ENCODE measurements at places on chromosomes 5 and 9.

DNA sequence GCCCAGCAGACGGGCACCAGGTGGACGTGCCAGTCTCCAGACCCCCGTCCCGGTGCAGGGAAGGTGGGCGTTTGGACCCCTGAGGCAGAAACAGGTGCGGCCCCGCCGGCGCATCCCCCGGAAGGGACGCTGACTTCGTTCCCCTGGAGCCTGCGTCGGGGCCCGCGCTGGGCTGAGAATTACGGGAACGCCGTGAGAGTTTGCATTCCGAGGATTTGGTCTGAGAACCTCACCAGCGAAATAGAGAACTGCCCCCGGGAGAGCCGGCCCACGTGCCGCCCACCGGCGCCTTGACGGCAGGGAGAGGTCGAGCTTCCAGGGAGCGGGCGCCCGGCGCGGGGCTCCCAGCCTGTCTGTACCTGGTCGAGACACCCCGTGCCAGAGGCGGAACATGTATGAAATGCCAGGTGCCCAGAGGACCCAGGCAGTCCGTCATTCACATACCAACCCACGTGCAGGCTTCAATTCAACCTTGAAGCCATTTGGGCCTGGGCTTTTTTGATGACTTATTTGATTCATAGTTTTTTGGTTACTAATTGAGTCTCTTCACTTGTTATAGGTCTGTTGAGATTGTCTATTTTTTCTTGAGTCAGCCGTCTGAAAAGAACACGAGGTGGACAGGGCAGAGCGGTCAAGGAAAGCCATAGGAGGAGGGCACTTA is 877 bp upstream of the CAMSAP1 start:
- DNase-seq: no peak

- no peak for DNase-seq
Measured at GRCh38 chr5:172959824-172960799, 888 bp downstream of the RPL26L1 start.

- no peak for DNase-seq
Measured at GRCh38 chr5:140108093-140109017, 5.6 kb upstream of the PURA start.

- DNase-seq: no peak
Measured at GRCh38 chr5:175690025-175690424, 32.2 kb downstream of the HRH2 start.

- no peak for DNase-seq
Measured at GRCh38 chr5:71832812-71833715, 114.0 kb downstream of the CARTPT start.

DNA sequence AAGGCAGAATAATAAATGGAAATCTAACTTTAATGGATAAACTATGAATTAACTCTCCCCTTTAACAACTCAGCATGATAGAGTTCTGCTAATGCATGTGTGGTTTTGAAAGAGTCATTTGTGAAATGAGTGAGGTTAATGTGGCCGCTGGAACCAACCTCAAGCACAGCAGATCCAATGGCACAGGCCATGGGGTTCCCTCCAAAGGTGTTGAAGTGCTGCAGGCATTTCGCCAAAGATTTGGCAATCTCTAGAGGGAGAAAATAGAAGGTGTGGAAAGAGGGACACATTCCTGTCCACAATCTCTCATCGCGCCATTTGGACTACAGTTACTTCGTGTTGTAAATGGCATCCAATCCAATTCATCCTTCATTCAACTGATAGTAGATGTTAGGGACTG is 35.0 kb downstream of the AGXT2 start:
- no peak for DNase-seq

- no peak for DNase-seq
Measured at GRCh38 chr9:127011772-127012171, 97.2 kb downstream of the RALGPS1 start.

- DNase-seq: no peak
Measured at GRCh38 chr5:125106881-125107280, 360.4 kb upstream of the ZNF608 start.

GRCh38 chr5:1065143-1065750 is 46.6 kb downstream of the SLC12A7 start:
- DNase-seq: no peak

- DNase-seq: no peak
Measured at GRCh38 chr5:32721626-32722025, 10.5 kb downstream of the NPR3 start.

- no peak for DNase-seq
Measured at GRCh38 chr9:25412646-25413045, 265.6 kb downstream of the TUSC1 start.

GRCh38 chr5:149018909-149019443 is 43.9 kb downstream of the SH3TC2 start:
- DNase-seq: no peak

DNA sequence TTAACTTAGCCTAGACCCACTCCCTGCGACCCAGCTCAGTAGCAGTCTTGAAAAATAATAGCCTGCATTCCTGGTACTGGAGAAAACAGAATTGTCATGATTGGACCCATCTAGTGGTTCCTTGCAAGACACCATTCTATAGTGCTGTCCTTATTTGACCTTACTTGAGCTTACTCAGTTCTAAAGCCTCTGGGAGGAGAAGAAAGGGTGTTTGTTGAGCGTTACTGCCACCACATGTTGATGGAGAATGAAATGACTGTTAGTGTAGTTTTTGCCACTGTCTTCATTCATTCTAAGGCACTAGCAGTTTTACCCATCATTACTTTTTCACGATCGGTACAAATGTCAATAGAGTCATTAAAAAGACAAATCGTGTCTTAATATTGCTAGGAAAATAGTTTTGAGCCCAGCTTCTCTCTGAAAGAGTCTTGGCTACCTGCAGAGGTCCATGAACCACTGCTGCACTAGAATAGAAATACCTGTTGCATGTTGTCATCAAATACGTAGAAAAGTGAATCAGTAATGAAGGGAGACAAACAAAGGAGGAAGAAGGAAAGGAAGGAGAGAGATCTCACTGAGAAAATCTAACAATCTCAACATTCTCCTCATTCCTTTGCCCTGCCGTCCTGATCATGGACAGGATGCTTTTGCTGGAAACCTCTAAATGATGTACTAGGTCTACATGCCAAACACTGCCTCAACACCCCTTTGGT is 96.0 kb downstream of the LIX1 start:
- no peak for DNase-seq

DNA sequence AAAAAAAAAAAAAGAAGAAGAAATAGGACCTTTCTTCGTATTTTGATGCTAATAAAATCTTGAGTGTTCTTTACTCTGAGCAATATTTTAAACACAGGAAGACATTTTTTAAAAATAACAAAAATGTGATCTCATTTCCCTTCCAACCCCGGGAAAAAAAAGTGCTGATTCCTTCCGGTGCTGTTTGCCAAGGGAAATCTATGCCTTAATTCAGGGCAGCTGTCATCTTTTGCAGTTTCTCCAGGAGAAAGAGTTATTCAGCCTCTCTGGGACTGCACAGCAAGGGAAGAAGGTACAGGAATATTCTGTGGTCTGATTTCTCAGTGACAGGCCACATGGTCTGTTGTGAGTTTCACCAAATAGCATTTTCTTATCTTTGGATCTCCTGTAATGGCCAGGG is 291.9 kb upstream of the IRX1 start:
- DNase-seq: no peak

DNA sequence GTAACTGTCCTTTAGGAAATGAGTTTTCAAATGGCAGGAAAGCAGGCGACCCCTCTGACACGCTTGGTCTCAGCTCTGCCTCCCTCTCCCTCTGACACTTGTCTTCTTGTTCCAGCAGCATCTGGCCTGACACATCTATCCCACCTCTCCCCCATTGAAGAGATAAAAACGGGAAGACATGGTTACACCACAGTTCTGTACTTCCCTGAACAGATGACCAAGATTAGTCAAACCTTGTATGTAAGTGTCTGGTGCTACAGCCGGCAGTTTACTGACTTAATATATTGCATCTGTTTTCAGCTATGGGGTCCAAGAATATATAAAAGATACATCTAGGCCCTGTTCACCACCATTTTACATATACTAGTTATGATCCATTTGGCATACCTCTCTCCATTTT is 29.6 kb upstream of the MLLT3 start:
- DNase-seq: no peak

- no peak for DNase-seq
Measured at GRCh38 chr5:159040181-159040580, 59.5 kb downstream of the EBF1 start.

- DNase-seq: no peak
Measured at GRCh38 chr9:104885818-104886709, 41.9 kb downstream of the ABCA1 start.

- DNase-seq: no peak
Measured at GRCh38 chr5:164735334-164735733, 1229.9 kb downstream of the MAT2B start.

DNA sequence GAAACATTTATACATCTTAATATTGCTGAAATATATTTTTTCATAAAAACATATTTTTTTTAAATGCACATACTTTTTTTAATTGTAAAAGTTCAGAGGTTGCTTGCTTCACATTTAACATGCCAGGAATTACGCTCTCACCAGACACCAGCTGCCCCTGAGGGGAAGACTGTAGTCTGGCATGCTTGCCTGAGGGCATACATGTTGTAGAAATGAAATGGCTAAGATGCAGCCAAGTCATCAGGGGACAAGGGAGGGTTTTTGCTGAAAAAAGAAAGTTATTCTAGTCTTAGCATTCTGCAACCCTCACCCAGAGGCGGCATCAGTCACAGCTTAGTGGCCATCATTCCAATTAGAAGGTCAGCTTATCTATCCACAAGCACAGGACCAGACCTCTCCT is 426.7 kb upstream of the FTMT start:
- DNase-seq: no peak

- DNase-seq: no peak
Measured at GRCh38 chr5:96851312-96852062, 24.8 kb upstream of the ERAP2 start.

DNA sequence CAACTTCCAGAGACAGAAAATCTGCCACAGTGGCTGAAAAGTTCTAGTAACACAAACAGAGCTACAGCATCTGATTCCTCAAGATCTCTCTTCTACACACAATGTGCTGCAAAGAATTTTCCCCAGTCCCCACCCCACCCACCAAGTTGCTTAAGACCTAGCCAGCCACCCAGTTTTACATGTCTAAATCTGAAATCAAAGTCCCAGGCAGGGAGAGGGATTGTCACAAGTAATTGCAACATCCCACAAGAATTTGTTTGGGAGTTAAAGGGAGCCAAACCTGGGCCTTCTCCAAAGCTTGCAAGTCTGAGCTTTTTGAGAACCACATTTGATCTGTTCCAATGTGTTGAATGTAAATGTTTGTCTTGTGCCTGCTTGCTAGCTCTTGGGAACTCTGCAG is 15.5 kb downstream of the IGIP start:
- DNase-seq: no peak

- no peak for DNase-seq
Measured at GRCh38 chr5:39420482-39421145, 4.2 kb downstream of the DAB2 start.

- DNase-seq: peak; percentile 72
Measured at GRCh38 chr9:122350577-122351355, 20.1 kb upstream of the PTGS1 start.

DNA sequence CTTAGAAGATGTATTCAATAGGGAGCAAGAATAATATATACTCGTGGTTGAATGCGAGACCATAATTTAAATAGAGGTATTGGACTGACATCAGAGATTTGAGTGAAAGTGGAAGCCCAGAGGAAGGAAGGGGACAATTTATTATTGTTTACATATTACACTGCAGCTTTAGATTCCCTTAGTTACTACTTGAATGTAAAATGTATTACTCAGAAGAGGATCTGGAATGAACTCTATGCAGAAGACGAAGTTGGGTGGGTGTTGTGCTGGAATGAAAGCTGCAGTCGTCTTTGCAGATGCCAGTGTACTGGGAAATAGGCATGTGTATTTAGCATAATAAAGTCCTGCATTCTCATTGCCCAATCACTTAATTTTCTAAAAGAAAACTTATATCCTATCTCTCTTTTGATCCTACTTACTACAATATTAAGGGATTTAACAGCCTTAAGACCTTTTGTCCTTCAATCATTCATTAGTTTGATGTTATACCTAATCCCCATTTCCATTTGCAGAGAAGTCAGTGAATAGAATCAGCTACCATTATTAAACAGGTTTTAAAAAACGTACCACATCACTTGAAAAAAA is 570.7 kb upstream of the WWC1 start:
- DNase-seq: peak; percentile 4

GRCh38 chr5:100493996-100494395 is 41.2 kb upstream of the FAM174A start:
- no peak for DNase-seq

DNA sequence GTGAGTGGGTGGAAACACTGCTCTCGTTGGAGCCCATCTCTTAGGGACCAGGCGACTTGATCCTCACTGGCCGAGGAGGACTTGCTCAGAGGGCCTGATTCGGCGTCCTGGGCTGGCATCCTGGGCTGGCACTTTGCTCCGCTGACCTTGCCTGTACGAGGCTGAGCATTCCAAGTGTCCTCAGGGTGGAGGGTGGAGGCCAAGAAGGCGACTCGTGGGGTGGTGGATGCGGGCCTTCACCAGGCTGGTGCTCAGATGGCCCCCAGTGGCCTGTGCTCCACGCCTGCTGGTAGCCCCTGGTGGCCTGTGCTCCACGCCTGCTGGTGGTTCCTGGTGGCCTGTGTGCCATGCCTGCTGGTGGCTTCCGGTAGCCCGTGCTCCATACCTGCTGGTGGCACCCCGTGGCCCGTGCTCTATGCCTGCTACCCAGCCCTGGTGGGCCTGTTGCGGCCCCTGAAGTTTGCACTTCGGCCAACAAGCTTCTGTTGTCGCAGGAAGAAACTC is 42.9 kb downstream of the PHF2 start:
- DNase-seq: no peak

DNA sequence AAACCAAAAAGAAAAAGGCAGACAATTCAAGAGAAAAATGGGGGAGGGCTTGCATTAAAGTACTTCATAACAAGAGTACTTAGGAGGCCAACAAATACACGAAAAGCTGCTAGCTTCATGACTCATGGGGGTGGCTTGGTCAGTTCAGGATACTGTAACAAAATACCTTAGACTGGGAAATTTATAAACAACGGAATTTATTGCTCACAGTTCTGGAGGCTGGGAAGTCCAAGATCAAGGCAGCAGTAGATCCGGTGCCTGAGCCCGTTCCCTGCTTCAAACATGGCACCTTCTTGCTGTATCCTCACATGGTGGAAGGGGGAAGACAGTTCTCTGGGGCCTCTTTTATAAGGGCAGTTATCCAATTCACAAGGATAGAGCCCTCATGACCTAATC is 111.4 kb downstream of the C9orf50 start:
- DNase-seq: no peak

DNA sequence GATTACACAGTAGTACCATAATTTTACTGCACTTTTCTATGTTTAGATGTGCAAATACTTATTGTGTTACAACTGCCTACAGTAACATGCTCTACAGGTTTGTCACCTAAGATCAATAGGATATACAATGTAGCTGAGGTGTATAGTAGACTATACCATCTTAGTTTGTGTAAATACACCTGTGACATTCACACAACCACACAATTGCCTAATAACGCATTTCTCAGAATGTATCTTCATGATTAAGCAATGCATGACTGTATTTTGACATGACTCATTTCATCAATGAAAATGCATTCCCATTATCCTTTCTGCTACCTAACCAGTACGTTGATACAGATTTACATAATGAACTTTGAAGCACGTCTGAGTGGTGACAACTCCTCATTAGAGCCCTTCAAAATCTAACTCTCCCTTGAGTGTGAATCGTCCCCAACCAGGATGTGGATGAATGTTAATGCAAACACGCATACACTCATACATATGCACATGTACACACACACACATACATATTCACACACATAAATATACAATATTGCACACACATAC is 28.4 kb downstream of the GZMK start:
- DNase-seq: no peak

GRCh38 chr9:97473717-97474116 is 27.7 kb upstream of the TMOD1 start:
- DNase-seq: no peak

GRCh38 chr5:113034182-113034773 is 57.7 kb downstream of the DCP2 start:
- no peak for DNase-seq
